Activated CD4-positive, alpha-beta memory T cell treated with anti-CD3 and anti-CD28 coated beads, Interleukin-2, amount 10 ng/mL, durations not matched to agents 7 days and 5 days (primary cell): ENCODE measurements at places on chromosomes 12 and 14. TPM values are rescaled to one million over a fixed set of nuclear protein-coding genes. Genes with fewer than 3 reads are reported as not detected.

The RPL10L gene
- total RNA-seq: not detected

The KRT85 gene
- not detected for total RNA-seq

The NRDE2 gene
- 20.3 TPM for total RNA-seq

DNA sequence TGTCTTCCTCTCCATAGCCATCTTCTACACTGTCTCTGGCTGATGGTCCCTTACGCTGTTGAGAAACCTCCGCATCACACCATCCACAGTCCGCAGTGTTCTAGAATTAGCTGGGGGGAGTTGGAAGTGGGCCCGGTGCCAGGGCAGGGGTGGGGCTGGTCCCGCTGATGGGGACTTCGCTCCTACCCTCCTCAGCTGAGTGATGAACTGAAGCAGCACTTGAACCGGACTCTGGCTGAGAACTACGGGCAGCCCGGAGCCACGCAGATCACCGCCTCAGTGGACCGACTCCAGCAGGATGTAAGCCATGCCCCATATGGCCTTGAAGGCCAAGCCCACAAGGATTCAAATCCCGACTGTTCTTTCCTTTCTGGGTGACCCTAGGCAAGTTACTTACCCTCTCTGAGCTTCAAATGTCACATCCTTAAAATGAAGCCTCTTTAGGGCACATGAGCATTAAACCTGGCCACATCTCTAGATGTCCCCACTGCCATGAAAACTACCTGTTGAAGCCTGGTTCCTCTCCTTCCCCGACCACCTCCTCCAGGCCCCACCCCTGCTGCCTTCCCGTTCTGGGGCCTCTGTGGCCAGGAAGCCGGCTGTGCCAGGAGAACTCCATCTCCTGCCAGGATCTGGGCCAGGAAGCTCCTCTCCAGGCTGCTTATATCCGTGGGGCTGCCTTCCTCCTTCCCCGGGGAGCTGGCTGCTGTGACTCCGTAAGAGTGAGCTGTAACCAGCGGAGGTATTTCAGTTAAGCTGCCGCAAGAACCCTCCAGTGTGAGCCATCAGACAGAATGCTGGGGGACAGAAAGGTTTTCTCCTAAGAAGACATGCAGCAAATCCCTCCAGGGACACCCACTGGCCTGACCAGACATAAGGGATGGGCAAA, 53.1 kb downstream of the TSPAN11 start:
- no peaks in the 10 kb centered on the region for H3K36me3 ChIP-seq
- H3K27ac ChIP-seq: no peak overlapping the region
- no peak for DNase-seq
- H3K27me3 ChIP-seq: no peaks in the 10 kb centered on the region

- H3K4me1 ChIP-seq: no peaks in the 10 kb centered on the region
- peaks cover 2% of the 10 kb centered on the region for H3K27me3 ChIP-seq
- H3K4me3 ChIP-seq: no peak overlapping the region
- H3K36me3 ChIP-seq: no peaks in the 10 kb centered on the region
Observed at GRCh38 chr12:97022536-97023230, 115.6 kb downstream of the NEDD1 start.

DNA sequence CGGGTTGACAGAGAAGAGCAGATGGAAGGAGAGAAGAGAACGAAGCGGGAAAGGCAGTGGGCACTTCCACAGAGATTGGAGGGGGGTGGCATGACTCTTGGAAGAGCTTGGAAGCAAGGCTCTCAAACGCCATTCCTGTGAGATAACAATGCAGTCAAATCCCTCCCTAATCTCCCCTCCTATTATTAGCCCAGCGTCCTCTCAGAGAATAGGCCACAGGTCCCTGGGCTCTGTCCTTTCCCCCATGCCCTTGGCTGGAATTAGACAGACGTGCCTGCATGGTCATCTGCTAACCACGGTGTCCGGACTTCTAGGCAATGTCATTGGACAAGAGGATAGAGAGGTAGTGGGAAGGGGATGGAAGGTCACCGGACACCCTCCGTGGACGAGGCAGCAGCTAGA, 8.0 kb upstream of the MYH7 start:
- no peak overlapping the region for H3K4me3 ChIP-seq
- H3K4me1 ChIP-seq: peaks cover 10% of the 10 kb centered on the region
- H3K27me3 ChIP-seq: peaks cover 4% of the 10 kb centered on the region
- no peaks in the 10 kb centered on the region for H3K36me3 ChIP-seq
- H3K27ac ChIP-seq: no peak overlapping the region
- peak; percentile 1 for DNase-seq
